ENCODE measurements at places on chromosomes 12 and 14.

DNA sequence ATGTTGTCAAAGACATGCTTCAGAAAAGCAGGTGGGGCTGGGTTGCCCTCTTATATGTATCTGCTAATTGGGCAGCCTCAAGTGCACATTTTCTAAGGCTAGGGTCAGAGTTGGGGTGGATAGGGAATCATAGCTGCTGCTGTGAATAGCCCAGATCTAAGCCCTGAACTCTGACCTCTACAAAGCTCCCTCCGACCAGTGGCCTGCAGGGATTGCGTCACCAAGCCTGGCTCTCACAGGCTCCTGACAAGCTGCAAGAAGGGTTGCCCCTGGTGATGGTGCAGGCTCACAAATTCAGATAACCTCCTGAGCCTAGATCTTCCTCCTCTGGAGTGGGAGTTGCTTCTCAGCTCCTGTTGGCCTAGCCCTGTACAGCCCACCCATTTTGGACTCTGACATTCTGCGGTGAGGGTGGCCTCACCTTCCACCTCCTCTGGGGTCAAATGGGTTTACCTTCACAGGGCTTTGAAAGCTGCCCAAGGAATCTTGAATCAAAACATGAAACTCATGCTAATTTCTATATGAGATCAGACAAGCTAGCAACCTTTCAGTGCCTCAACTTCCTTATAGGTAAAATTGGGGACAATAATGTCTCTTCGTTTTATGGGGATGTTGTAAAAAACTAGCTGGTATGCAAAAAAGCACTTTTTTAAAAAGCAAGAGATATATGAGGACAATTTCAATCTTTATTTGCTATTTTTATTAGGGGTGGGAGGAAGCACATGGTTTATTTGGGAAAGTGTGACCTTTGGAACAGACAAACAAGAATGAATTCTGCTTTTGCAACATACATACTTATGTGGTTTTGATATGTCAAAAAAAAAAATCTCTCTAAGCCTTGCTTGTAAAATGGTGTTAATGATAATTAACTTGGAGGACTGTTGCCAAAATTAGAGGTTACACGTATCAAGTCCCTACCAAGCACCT, 4.9 kb upstream of the SUSD6 start:
- DNase-seq = no peak

DNA sequence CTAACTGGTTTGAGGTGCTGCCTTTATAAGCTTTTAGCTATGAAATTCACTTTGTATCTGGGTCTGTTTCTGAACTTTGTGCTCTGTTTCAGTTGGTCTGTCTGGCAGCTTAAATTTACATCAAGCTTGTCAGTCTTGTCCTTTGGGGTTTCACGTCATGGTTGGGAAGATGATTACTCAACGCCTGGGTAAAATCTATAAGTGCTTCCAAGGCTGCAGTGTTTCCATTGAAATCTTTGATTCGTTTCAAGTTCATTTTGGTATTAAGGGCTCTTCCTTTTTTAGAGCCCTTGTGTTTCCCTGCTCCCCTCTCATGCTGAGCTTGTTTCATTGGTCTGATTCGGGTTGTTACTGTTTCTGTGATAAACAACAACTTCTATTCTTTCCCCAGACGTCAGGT, 58.2 kb downstream of the FBXW8 start:
- no peak for DNase-seq

DNA sequence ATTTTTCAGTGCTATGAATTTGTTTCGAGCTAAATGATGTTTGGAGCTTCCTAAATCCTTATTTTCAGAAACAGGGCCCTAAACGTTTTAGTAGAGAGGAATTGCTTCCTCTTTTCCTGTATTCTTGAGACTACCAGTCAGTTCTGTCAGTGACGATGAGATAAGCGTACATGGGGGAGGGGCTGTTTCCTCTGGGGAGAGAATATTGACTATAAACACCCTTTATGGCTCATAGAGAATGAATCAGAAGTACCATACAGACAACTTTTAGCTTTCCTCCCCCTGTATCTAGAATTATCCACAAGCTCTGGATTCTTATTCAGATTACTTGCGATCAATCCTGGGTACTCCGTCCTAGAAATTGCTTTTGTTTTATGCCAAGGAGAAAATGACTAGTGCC, 5.1 kb downstream of the TBK1 start:
- no peak for DNase-seq

- DNase-seq = no peak
Measured at GRCh38 chr12:124172636-124173035, 122.3 kb upstream of the RFLNA start.

DNA sequence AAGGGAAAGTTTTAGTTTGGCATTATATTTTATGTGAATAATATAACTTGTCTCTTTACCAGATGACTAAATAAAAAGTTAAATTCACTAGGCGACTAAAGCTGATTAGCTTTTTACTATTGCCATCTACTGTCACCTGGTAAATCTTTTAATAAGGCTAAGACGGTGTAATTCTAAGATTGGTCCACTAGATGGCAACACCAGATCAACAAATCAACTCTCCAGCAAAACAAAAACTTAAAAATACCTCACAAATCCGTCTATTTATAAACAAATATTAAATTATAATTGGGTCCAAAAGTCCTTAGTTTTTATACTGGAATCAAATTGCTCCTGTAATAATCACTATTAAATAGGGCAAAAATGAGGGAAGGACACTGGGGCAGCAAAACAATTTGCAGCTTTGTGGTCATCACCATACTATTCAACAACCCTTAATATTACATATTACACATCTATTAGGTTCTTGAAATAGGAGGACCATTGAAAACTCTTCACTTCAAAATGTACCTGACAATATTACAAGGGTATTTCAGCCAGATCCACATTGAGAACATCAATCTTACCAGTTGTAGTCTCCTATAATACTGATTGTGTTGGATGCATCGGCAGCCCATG, 47.9 kb downstream of the GALC start:
- DNase-seq = no peak

GRCh38 chr14:24249230-24250021, 7.0 kb upstream of the TINF2 start:
- DNase-seq = no peak

DNA sequence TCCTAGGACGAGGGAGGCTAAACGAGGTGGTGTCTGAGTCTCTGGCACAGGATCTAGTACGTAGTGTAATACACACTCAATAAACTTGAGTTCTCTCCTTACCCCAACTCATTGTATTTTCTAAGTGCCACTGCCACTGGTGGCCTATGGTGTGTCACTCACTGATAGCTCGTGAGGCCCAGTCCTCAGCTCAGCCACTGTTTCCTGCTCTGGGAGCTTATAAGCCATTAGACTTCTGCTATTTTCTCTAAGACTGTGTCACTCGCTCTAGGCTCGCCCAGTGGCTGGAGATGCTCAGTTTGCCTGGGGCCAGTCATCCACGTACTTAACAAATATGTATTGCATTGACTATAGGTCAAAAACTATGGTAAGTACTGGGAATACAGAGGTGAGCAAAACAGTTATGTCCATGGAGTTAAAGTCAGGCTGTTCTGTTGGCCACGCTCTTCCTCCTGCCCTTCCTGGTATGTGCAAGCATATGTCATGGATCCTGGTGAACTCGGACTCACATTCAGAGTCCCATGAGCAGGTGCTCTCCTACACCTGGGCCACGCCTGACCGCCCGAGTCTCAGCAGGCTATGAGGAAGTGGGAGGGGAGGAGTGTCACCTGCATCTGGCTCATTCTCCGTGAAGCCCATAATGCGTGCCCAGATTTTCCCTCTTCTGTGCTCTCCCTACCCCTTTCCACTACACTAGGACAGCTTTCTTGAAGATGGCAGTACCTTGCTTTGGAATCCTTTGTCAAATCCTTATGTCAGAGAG, 41.6 kb downstream of the DEGS2 start:
- no peak for DNase-seq

DNA sequence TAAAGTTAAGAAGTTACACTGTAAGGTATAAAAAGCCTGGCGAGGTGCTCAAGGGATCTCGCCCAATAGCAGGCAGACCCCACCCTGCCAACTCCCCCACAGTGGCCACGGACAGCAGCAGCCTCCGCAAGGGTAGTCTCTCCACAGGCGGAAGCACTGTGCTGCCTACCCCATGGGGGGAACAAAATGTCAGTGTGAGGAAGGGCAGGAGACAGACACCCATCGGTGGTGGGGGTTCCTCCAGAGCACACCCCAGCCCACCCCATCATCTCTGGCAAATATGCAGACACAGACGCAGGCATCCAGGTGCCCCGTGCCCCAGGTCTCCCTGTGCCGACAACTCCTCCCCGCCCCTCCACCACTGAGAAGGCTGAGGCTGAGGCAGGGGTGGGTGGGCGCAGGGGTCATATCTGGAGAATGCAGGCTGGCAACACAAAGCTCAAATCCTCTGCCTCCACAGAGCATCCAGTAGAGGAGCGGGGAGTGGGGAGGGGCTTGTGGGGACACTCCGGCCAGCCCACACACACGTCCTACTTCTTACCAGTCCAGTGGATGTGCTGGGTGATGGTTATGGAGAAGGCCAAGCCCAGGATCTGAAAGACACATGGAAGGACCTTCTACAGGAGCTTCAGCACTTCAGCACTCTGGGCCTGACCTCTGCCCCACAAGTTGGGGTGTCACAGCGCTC, 68.3 kb upstream of the DDX11 start:
- no peak for DNase-seq

DNA sequence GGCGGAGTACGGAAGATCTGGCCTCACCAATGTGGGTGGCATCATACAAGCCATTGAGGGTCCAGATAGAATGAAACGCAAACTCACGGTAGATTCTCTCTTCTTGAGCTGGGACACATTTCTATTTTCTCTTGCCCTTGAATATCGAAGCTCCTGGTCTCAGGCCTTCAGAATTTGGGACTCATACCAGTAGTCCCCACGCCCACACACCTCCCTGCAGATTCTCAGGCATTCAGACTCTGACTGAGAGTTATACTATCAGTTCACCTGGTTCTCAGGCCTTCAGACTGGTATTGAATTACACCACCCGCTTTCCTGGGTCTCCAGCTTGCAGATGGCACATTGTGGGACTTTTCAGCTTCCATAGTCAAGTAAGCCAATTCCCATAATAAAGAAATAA, 37.8 kb downstream of the EIF2S3B start:
- DNase-seq = no peak

DNA sequence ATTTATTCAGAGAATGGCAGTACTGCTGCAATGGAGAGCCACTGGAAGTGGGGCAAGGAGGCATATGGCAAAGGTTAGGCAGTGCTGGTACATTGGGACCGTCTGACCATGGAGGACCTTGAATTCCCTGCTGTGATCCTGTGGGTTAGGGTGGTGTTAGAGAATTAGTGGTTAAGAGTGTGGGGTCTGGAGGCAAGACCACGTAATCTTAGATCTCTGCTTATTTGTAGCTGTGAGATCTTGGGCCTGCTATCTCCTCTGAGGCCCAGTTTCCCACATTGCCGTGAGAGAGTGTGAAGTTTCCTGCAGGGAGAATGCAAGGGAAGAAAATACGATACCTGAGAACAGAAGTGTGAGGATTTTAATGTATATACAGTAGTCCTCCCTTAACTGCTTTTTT, 147.7 kb downstream of the ERC1 start:
- no peak for DNase-seq

GRCh38 chr12:101181776-101182175, 28.3 kb downstream of the SLC5A8 start:
- DNase-seq = no peak

DNA sequence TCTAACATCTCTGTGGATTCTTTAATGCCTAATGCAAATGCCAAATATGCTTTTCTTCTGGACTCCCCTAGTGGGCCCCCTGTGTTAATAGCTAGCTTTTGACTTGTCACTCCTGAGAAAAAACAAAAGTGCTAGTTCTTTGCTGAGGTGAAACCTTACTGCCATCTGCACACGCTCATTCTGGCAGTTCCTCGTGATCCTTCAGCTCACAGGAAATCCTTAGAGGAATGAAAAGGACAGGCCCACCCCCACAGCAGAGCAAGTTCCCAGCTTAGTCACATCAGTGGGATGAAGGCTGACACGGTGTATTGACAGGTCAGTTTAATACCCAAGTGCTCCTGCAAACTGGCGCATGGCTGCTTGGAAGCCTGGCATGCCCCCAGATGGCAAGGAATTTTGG, 165.1 kb upstream of the ATP2B1 start:
- no peak for DNase-seq

- DNase-seq = no peak
Measured at GRCh38 chr12:121181181-121181580, 28.7 kb upstream of the P2RX4 start.

DNA sequence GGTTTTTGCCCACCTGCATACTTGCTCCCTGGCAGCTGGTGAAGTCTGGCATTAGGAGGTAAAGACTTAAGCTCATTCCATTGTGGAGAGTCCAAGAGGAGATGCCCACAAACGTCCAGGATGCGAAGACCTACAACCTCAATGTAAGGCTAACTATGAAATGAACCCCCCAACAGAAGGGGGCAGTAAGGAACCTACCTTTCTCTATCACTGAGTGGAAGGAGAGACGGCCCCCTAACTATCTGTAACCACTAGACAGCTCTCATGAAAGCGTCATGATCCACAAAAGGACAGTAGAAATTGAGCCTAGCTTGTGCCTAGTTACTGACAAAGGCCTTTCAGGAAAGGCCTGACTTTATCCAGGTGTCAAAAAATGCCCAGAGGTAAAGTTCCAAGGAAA, 55.3 kb downstream of the ZFYVE21 start:
- peak; percentile 28 for DNase-seq

DNA sequence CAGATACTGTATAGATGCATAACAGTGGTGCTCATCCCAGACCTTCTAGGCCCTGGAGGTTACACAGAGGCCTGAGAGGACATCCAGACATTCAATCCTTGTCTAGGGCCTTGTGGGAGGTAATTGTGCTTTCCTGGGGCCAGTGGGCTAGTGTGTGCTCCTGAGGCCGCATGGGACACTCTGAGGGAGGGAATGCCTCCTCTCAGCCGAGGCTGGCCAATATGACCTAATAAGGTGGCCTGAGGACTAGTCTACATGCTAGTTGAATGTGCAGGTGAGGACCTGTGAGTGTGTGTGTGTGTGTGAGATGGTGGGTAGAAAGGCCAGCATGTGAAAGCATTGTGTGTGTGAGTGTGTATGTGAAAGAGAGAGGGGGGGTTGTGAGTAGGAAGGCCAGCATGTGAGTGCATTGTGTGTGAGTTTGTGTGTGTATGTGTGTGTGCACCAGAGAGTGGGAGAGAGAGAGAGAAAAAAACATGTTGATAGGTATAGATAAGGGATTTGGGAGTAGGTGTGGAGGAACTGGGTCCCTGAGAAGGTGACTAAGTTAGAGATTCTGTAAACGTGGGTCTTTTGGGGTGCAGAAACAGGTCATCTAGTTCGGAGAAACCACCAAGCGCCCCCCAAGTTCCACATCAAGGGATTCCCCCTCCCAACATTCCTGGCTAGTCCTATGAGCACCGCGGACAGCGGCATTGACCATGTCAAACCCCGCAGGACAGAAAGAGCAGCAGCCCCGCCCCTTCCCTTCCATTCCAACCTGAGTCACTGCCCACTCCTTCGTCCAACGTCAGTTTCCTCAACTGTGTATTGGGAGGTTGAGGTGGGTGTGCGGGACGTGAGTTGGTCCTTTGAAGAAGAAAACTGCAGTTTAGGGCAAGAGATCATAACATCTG, 9.7 kb upstream of the KRT81 start:
- no peak for DNase-seq

GRCh38 chr14:81312289-81312876, 87.7 kb downstream of the STON2 start:
- no peak for DNase-seq

- no peak for DNase-seq
Measured at GRCh38 chr12:103809154-103809553, 31.9 kb downstream of the NT5DC3 start.

GRCh38 chr12:106068296-106068695, 70.5 kb downstream of the NUAK1 start:
- no peak for DNase-seq

- DNase-seq = no peak
Measured at GRCh38 chr12:106328735-106329134, 26.2 kb downstream of the TCP11L2 start.

GRCh38 chr12:95663525-95663924, 112.2 kb upstream of the USP44 start:
- DNase-seq = no peak

- DNase-seq = no peak
Measured at GRCh38 chr14:74763803-74764531, 851 bp downstream of the YLPM1 start.

Data from iPS DF 19.7 (cell line).